ENCODE measurements at places on chromosomes 6 and 20.

DNA sequence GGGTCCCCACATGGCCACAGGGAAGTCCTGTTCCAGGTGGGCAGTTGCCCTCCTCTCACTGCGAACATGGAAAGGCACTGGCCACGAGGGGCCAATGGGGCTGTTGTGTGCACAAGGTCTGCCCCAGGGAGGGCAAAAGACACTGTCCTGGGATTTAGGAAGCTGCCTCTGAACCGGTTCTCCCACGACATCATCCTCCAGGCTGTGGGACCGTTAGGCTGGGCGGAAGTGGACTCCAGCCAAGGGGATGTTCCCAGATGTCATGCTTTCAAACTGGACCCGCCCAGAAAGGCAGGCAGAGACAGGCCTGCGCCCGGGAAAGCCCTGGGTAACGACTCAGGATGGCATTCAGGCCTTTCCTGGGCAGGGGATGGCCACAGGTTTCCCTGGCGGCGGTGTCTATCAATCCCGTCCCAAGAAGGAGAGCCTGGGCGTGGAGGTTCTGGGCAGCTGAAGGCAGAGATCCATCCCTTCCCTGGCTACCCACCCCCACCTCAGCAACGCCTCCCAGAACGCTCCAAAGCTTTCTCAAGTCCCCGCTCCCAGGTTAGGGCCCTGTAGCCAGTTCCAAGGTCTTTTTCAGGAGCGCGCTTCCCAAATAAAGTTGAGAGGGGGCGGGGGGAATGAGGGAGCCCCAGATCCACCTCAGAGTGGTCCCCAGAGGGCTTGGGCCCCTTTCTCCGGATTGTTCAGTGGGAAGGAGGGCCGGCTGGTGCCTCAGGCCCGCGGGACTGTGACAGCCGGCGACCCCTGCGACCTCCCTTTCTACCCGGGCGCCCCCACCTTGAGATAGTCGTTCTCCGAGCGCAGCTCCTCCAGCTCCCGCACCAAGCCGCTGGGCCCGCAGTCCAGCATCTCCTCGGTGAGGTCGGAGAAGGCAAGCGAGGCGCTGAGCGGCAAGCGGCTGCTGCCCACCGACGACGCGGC, 13.8 kb upstream of the TLDC2 start:
- DNase-seq: no peak

DNA sequence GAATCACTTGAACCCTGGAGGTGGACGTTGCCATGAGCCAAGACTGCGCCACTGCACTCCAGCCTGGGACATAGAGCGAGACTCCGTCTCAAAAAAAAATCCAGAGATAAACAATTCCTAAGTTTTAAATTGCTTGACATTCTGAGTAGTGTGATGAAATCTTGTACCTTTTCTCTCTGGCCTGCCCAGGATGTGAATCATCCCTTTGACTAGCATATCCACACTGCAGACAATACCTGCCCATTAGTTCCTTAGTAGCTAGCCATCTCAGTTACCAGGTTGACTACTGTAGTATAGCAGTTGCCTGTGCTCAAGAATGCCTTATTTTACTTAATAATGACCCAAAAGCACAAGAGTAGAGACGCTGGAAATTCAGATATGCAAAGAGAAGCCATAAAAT, 2.8 kb downstream of the ZFP57 start:
- DNase-seq: no peak

GRCh38 chr20:16385462-16385861, 187.8 kb downstream of the KIF16B start:
- no peak for DNase-seq

- DNase-seq: no peak
These were observed 101.8 kb downstream of the TNFAIP3 start for GRCh38 chr6:137968901-137969300.

DNA sequence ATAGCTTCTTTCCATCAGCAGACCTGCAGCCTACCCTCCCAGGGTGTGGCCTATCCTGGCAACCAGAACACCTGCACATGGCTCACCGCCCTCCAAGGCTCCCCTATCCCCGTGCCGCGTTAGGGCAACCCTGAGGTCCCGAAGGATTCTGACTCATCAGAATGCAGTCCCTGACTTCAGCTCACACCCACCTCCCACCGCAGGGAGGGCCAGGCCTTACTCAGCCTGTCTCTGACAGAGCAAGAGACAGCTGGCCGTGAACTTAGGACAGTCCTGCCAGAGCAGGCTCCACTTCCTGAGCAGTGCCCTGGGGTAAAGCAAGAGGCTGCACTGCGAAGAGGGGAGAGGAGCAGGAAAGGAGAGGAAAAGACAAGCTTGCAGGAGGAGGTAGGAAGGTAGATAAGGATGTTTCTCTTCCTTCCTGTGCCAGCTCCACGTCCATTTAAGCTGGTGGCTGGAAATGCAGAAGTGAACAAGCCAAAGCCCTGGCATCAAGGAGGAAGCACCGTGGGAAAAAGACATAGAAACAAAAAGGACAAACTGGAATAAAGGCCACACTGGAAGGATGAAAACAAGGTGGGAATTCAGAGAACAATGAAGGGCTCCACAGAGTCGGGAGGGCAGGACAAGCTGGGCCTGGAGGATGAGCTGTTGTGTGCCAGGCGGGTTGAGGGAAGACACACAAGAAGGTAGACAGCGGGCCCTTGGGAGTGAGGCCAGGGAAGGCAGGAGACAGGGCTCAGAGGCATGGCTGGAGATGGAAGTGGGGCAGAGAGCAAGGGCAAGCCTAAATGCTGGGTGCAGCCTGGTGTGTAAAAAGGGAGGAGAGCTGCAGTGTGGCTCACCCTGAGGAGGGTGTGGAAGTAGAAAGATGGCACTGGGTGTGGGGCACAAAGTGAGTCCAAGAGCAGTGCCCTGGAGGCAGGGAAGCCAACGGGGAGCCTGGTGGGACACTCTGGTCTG, 102.7 kb downstream of the SLC23A2 start:
- no peak for DNase-seq

DNA sequence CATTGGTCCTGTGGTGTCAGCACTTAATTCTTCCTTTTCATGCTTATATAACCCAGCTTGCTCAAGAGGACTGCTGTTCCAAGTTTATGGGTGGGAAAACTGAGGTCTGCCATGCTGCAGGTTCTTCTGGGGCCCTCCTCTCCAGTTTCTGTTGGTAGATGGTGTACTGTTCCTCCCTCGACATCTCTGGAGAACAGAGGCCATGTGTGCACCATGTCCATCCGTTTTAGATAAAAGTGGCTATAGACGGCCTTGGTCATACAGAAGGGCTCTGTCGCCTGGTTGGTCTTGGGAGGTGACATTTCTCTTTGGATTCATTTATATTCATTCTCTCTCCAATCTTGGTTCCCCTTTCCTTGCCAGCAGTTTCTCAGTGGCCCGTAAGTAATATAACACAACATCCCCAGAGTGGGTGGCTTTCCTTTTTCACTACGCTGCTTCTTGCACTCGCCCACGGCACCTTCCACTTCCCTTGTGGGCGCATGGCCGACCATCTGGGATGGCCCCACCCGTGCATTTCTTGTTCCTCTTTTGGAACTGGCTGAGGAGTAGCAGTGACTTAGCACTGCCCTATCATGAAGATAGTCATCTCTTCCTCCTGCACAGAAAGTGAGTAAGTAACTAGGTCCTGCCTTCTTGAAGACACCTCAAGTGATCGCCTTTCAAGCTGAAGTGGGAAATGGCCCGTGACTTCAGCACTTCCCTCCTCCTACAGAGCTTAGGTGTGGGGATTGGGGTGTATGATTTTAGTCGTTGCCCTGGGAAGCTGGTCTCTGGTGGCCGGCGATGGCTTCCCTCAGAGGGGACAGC, 94.2 kb downstream of the RREB1 start:
- DNase-seq: no peak

DNA sequence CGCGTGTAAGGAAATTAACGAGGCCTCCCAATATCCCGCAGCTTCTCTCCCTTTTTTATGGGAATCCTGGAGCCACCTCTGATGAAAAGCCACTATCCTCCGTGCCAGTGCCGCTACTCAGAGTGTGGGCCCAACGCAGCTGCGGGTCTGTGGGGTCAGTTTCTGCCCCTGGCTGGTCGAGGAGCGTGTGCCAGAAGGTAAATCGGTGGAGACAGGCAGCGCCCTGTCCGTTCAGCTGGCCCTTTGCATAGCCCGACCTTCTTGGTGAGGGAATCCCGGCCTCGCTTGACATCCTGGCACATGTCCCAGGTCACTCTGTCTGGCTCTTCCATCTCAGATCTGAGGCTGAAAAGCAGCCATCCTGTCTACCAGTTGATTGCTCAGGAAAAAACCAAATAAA, 4.6 kb downstream of the THBS2 start:
- no peak for DNase-seq

GRCh38 chr20:51416532-51417249, 125.8 kb downstream of the NFATC2 start:
- no peak for DNase-seq

DNA sequence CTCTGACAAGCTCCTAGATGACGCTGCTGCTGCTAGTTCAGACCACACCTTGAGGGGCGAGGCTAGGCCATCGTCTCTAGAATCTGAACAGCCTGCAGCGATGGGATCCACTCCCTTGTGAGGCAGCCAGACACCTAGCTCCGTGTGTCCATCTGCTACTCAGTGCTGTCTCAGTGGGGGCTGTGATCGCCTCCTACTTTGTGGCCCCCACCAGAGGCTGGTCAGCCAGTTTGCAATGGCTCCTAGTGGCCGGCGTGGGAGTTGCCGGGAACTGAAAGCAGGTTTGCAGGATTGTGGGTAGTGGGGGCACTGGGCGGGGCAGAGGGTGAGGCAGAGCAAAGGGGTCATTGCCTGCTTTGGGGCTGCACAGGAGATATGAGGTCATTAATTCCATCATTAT, 2.8 kb downstream of the CCN5 start:
- no peak for DNase-seq

DNA sequence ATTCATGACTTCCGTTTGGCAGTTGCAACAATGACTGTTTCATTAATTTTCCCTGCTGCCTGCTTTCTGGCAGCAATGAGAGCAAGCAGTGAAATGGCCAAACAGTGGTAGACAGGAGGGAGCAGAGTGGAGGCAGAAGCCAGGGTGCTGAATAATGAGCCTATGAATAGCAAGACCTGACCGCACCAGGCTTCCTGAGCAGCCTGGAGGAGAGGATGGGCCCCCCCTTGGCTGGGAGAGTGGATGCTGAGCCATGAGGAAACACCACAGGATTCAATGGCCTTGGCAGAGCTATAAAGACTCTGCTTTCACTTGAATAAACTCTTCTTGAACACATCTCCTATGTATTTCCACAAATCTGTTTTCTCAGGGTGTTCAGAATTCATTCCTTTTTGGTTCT, 68.1 kb upstream of the SNRPB2 start:
- no peak for DNase-seq

DNA sequence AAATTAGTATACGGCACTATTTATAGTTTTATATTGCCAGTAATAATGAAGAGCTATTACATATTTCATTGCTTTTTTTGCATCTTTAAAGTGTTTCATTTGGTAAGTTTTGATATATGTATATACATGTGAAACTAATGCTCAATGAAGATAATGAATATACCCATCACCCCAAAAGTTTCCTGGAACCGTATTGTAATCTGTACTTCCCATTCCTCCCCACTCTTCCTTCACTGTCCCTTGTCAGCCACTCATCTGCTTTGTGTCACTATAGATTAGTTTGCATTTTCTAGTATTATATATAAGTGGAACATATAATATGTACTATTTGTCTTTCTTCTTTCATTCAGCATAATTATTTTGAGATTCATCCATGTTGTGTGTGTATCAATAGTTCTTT, 10.3 kb upstream of the TBC1D32 start:
- DNase-seq: no peak

- no peak for DNase-seq
These were observed 195.6 kb downstream of the SCP2D1 start for GRCh38 chr20:19009081-19009688.

GRCh38 chr6:144834426-144835038, 549.4 kb downstream of the UTRN start:
- no peak for DNase-seq

GRCh38 chr20:39503902-39504709, 542.0 kb downstream of the DHX35 start:
- no peak for DNase-seq

DNA sequence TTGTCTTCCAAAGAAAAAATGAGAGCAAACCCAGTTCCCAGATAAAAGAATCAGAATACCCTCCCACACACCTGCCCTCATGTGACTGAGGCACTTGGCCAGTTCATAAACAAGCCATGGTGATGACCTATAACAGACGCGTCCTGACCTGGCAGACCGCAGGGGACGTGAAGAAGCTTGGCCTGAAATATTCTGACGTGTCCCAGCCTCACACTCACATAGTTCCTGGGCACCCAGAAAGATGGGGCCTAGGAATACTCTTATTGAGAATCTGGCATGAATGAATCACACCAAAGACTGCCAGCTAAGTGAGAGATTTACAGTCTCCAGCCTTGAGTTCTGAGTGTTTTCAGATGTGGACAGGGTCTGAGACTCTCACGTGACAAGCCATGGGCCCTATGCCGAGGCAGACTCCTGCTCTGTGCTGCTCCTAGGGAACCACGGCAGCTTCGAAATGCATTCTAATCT, 17.2 kb upstream of the MAP3K4 start:
- DNase-seq: no peak

GRCh38 chr20:41643504-41643938, 25.3 kb upstream of the CHD6 start:
- DNase-seq: no peak

GRCh38 chr6:15001326-15001910, 244.5 kb upstream of the JARID2 start:
- no peak for DNase-seq

DNA sequence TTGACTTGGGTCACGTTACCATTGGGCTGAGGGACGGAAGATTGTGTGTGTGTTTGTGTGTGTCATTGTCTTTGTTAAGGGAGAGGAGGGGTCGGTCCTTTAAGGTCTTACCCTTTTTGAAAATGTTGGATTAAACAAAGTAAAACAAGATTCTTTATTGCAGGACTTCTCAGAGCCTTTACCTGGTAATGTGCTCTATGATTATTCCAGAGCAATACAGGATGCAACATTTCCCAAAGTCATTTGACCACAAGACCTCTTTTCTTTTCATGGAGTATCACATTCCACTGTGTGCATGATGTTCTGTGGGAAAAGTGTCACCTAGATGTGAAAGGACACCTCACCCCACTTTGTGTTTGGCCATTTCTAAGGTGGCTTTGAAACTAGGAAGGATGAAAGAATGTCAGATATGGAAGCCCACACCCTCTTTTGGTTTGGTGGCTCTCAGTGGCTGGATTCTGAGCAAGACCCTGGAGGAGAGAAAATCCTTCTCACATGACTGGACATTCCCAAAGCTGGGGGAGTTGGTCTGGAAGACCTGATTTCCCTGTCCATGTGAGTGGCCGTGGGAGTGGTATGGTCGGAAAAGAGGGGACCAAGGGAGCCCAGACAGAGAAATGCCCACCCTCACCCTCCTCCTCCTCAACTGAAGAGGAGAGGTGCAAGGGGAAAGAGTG, 18.2 kb upstream of the ZNF831 start:
- no peak for DNase-seq
